HFF-Myc (cell line): ENCODE measurements at places on chromosomes 6 and 20.

- DNase-seq: peak; percentile 15
Observed at GRCh38 chr6:139490482-139490881, 116.0 kb upstream of the CITED2 start.

- no peak for DNase-seq
Observed at GRCh38 chr6:21507811-21508210, 85.7 kb upstream of the SOX4 start.

DNA sequence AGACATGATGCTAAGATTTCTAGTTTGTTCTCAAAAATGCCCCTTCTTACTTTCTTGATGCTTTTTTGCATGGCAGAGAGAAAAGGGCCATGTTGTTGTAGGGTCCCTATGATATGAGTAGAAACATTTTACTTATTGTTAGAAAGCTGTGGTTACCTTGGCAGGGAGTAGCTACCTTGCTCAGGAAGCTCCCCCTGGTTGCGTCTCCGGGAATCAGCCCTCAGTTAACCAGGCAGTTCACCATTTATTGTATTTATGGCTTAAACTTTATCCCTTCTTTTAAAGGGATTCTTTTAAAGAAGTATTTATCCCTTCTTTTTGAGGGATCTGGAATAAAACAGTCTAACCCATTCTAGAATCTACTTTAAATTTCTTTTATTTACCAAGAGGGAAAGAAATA is 113.9 kb upstream of the PROKR2 start:
- no peak for DNase-seq

DNA sequence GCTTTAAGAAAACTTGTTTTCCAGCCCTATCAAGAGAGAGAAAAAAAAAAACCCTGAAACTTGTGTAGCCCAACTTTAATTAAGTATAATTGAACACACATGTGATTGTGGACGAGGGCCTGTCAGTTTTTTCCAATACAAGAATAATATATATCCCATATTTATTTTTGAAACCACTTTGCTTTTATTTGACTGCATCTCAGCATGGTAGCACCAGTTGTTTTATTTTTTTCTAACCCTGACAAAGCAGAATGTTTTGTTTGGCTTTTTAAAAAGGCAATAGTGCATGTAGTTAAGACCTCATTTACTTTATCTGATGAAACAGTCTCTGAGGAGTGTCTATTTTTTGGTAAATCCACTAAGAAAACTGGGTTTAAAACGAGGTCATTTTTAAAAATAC is 257.7 kb downstream of the CDKAL1 start:
- peak; percentile 25 for DNase-seq

DNA sequence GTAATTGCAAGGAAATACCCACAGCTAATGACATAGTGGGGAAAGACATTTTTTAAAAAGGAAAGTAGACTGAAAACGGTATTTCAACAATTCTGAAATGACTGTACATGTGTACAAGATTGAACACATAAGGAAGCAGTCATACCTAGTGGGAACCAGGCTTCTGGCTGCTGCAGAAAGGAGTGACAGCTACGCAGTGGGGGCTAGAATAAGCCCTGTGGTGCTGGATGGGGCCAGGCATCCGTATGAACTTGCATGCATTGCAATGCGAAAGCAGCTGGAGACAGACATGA is 54.9 kb upstream of the GPR31 start:
- no peak for DNase-seq

GRCh38 chr6:33143113-33143770 is 49.0 kb downstream of the COL11A2 start:
- no peak for DNase-seq

DNA sequence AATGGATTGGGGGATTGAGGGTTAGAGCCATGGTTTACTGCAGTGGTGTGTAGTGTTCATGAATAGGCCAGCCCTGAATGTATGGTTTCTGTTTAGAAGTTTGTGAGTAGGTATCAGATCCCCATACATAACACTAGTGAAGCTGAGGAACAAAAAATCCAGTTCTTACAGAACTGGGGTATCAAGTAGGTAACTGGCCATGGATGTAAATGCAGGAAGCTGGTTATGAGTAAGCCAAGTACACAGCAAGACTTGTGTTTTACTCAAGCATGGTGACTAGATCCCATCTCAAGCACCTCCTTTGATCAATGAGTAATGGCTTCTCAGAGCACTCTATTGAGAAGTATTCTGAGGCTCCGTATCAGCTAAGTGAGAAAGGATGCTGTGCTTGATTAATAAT is 613.7 kb upstream of the FLRT3 start:
- no peak for DNase-seq

DNA sequence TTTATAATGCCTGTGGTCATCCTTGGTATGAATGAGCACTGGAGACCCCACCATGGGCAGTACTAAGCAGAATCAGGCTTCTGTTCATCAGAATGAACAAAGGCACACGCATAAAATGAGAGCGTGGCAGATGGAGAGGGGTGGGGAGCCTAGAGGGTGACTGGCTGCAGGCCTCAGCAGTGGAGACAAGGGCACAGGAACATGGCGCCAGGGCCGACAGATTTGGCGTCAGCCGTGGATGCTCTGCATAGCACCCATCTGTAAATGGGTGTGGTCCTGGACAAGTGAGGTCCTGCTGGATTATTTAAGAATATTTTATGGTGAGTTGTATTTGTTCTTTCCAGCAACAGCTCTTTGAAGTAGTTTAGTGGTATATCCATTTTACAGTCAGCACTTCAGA is 33.1 kb downstream of the E2F3 start:
- no peak for DNase-seq

GRCh38 chr20:46458866-46459750 is 52.7 kb upstream of the ELMO2 start:
- no peak for DNase-seq

DNA sequence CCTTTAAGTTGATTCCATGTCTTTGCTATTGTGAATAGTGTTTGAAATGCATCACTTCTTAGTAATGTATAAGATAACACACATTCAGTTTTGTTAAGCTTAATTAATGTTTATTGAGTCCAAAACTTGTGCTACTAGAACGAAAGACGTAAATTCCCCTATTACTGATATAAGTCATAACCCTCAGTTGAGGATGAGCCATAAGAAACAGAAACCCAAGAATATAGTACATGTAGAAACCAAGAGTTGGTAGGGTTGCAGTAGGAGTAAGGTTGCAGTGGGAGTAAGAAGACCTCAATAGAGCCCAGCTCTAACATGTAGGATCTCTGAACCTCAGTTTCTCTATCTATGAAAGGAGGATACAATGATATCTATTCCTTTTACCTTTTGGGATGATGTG is 19.3 kb downstream of the CITED2 start:
- DNase-seq: no peak

- DNase-seq: no peak
Observed at GRCh38 chr6:4973982-4974745, 29.7 kb downstream of the RPP40 start.

GRCh38 chr20:50574586-50574985 is 64.4 kb downstream of the PTPN1 start:
- DNase-seq: no peak

- no peak for DNase-seq
Observed at GRCh38 chr20:2637246-2637645, 15.2 kb upstream of the NOP56 start.

- peak; percentile 12 for DNase-seq
Observed at GRCh38 chr6:35091346-35092083, 49.6 kb downstream of the TCP11 start.

DNA sequence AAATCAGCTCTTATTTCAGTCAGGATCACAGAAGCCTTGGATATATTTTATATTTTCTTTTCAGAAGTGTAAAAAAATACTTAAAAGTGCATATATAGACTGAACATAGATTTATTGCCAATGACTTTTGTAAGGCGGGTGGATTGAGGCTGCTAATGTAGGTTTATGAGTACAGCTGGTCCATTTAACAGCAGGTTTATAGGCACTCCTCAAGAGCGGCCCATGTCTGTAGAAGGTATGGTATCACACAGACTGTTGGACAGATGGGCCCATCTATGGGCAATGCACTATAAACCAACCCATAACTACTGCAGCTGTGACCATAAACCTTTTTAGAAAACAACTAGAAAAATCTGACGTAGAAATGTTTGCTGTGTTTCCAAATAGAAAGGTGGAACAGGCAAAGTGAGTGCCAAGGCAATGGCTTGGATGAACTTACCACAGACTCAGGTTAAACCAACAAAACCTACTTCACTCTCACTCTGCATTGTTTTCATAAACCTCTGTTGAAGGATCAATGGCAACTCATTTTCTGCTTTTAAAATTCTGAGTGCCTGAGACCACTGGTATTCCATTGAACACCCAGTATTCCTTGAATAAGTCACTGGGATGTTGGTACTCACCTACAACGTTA is 170.6 kb upstream of the EYA4 start:
- no peak for DNase-seq

DNA sequence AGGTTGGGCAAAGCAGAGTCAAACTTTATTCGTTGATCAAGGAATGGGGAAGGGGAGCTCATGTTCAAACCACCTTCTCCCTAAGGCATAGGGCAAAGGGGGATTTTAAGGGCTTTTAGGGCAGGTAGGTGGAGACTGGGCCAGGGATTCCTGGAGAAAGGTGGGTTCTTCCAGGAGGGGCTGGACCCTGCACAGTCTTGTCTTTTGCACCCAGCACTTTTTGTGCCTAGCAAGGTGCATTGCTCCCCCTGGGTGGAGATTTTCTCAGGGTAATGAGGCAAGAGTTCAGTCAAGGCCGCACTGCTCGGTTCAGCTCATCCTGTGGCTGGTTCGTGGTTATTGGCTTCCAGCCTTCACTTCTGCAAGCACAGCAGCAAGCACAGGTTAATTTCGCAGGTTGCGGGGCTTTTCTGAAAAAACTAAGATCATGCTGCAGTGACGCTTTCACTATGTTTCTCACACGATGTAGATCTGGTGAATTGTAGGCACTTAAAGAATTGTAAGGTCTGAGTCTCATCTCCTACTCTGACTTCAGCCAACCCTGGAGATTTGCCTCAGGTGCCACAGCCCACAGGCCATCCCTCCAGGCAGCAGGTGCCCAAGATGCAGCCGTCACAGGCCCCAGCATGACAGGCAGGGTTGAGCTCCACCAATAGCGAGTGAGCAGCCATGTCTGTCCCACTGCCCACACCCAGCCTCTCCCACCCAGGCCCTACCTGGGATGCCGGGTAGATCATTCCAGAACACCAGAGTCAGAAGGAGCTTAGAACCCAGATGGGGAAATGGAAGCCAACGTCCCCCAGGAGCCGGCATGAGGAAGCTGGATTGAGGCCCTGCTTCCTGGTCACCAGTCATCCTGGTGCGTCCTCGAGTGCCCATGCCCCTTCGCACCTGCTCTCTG is 37.1 kb downstream of the SUN5 start:
- DNase-seq: no peak

GRCh38 chr6:22471746-22472145 is 97.6 kb upstream of the HDGFL1 start:
- no peak for DNase-seq

DNA sequence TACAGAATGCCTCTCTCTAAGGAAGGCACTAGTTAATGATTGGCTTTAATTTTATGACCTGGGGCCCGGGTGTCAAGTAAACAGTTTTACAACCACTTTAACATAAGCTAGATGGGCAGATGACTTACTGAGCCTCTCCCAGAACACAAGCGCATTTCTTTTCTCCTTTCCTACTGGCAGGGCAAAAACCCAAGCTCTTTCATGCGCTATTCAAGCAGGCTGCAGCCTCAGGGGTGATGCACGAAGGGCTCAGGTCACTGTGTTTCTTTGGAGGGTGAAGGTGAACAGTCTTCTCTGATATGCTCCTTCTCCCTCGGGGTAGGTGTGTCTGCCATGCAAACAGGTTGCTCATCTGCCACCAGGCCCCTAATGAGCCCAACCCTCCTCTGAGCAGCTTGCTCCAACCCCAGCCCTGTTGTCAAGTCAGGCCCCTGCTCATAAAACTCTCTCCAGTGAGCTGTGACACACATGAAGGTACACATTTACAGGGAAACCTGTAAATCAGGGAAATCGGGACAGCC is 73.5 kb upstream of the CDH4 start:
- no peak for DNase-seq

DNA sequence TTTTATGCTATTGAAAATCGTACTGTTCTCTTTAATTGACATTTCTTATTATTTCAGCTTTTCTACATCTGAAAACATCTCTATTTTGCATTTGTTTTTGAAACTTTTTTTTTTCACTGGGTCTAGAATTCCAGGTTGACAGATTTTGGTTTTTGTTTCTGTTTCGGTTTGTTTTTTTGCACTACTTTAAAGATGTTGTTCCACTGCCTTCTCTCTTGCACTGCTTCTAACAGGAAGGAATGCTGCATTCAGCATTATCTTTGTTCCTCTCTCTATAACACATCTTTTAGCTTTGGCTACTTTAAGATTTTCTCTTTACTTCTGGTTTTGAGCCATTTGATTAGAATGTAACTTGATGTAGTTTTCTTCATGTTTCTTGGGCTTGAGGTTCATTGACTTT is 20.1 kb upstream of the SLC17A1 start:
- no peak for DNase-seq

GRCh38 chr6:41659935-41660334 is 21.7 kb downstream of the MDFI start:
- DNase-seq: no peak

- no peak for DNase-seq
Observed at GRCh38 chr6:5090603-5091002, 5.5 kb downstream of the PPP1R3G start.

- peak; percentile 47 for DNase-seq
Observed at GRCh38 chr6:140857739-140858380, 1274.9 kb upstream of the GJE1 start.

DNA sequence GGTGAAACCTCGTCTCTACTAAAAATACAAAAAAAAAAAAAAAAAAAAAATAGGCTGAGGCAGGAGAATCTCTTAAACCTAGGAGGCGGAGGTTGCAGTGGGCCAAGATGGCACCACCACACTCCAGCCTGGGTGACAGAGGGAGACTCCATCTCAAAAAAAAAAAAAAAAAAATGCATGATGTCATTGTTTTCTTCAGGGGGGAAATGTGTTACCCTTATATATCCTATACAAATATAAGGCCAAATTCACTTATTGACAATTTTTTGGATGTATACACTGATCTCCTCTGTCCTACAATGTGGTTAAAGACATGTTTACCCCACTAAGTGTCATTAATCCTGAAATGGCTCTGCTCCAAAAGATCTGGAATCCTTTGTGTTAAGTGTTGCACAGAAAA is 73.1 kb downstream of the TPBG start:
- DNase-seq: no peak

DNA sequence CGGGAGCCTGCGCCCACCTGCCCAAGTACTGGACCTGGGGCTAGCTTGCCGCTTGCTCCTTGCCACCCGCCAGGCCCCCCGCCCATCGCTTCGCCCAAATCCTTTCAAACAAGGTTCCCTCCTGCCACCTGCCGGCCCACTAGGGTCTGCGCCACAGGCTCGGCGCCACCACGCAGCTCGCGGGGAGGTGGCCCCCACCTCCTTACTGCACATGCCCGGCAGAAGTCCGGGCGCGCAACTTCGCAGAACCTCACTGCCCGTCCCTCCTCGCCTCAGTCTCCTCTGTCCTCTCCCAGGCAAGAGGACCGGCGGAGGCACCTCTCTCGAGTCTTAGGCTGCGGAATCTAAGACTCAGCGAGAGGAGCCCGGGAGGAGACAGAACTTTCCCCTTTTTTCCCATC is 11.2 kb downstream of the GNAS-AS1 start:
- no peak for DNase-seq

- no peak for DNase-seq
Observed at GRCh38 chr6:105036351-105036750, 79.4 kb downstream of the LIN28B start.
